ENCODE measurements at places on chromosomes 2 and 18. TPM values are rescaled to one million over a fixed set of nuclear protein-coding genes. Genes with fewer than 3 reads are reported as not detected.

DNA sequence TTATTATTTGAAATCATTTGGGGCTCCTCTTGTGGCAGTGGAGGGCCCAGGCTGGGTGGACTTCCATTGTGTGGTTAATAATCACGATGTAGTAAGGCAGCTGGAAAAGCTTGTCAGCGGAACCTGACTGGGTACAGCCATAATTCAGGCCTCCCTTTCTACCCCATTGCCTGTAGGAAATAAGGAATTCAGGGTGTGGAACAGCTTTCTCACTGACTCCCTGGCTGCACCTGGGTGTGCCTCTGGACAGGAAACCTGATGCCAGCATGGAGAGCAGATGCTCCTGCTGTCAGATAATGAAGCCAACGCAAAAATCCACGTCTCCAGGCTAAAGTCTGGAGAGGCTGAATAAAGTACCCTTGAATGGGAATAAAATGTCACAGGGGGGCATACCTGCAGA is 44.2 kb downstream of the LYPD6B start:
- no peak for DNase-seq

GRCh38 chr18:9210966-9211365 is 74.4 kb downstream of the ANKRD12 start:
- no peak for DNase-seq

DNA sequence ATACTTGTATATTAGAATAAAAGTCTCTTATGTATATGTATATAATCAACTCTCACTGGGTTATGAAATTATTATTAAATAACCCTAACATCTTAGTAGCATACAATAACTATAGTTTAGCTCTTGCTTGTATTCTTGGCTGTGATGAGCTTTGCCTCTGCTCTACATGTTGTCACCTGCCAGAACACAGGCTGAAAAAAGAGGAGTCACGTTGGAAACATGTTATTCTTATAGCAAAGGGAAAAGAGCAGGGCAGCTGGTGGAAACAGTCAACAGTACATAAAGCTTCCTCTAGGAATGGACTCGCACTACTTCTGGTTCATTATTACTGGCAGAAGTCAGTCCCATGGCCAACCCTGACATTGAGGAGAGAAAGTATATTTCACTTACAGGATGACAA is 362.0 kb upstream of the KYNU start:
- no peak for DNase-seq

The SCYGR4 gene
- not detected for total RNA-seq

The OTX1 gene
- total RNA-seq, result 2.9 TPM

The MYL1 gene
- not detected for total RNA-seq

The KLHL14 gene
- 0.33 TPM for total RNA-seq

The SCRN3 gene
- 13.0 TPM for total RNA-seq

Data from OCI-LY7 (cell line).